Cardiac atrium fibroblast (primary cell): ENCODE measurements at places on chromosomes 12 and 14. TPM values are rescaled to one million over a fixed set of nuclear protein-coding genes. Genes with fewer than 3 reads are reported as not detected.

The CMA1 gene
- not detected in 2 replicates for total RNA-seq

The ST8SIA1 gene
- 0.49 and 1.4 TPM in 2 replicates for total RNA-seq

The ACRBP gene
- total RNA-seq, result 0.32 TPM in 1 of 2 replicates, not detected in the other

The ATP6V1D gene
- total RNA-seq, result 74.2 and 92.5 TPM in 2 replicates

The ASPG gene
- total RNA-seq, result not detected in 2 replicates

The INTS13 gene
- 22.7 and 25.3 TPM in 2 replicates for total RNA-seq

The MUCL1 gene
- not detected in 2 replicates for total RNA-seq

The SLC24A4 gene
- not detected in 2 replicates for total RNA-seq

The SLC4A8 gene
- total RNA-seq, result 0.49 TPM in 1 of 2 replicates, not detected in the other
